Fibroblast of skin of right quadriceps (primary cell): ENCODE measurements at places on chromosomes 1 and 21.

GRCh38 chr1:89986020-89986419 is 8.9 kb upstream of the ZNF326 start:
- no peak for DNase-seq

- DNase-seq = peak; percentile 37
These were observed 59.6 kb downstream of the EXTL2 start for GRCh38 chr1:100834777-100835660.

DNA sequence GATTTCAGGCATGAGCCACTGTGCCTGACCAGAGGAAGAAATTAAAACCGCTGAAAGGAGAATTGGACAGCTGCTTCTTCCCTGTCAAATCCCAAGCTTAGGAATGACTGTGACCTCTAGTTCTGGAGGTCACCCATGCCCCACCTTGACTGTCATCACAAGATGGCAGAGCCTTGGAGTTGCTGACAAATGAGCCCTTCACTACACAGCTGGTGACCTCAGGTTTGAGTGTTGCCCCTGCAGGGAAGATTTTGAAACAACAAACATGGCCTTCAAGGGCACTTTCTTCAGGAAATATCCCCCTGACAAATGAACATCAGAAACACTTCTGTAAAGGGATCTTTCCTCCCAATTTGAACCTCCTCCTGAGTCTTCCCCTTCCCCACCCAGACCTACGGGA is 6.9 kb upstream of the SLC45A3 start:
- no peak for DNase-seq

- peak; percentile 28 for DNase-seq
These were observed 6.8 kb downstream of the MYOC start for GRCh38 chr1:171645553-171646248.

DNA sequence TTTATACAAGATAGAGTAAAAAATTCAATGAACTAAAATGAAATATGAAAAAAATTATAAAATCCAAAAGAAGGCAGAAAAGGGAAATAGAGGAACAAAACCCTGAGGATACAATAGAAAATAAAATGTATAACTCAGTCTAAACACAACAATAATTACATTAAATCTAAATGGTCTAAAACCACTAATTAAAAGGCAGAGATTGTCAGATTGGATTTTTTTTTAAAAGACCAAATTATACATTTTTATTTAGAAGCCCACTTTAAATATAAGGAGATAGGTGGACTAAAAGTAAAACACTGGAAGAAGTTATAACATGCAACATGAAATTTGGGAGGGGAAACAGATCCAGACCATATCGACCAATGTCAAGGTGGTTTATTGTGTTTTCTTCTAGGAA is 95.2 kb downstream of the CATSPERE start:
- DNase-seq = no peak

DNA sequence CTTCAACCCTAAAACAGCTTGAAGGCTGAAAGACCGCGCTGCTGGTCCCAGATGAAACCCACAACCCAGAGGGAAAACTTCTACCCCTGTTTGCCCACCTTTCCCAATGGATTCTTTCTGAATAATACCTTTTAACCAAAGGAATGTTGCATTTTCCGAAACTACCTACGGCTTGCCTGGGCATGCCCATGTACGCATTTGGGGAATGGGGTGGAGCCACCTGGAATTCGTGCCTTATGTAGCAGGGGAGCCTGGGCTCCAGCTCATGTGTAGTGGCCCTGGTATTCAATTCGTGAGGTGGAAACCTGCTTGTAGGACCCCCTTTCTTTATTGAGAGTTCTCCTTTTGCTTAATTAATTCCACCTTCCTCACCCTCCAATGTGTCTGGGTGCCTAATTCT is 256.6 kb upstream of the RGS18 start:
- no peak for DNase-seq

DNA sequence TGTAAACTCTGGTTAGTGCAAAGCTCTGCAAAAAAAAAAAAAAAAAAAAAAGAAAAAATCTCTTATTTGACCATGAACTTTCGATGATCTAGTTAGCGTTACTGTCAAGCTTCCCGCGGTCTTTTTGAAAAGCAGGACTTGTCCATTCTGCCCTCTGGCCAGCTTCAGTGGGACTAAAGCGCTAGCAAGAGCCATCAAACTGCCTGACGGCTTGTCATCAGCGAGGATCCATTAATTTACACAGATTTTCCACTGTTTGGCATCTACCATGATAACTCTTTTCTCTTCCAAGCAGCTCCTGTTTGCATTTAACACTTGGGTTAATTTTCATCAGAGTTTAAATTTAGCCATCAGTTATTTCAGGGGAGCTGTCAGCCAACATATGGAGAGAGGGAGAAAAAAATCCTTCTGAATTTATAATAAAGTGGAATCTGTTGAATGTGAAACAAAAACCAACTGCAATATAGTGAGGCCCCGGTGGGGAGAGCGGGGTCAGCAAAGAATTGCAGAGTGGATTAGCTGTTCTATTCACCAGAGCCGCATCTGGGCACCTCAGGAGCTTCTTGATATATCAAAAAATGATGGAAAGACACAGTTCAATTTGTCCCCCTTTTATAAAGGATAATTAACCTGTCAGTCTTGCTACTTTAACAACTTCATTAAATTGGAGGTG is 298.2 kb downstream of the SPATA17 start:
- no peak for DNase-seq
